ENCODE measurements at places on chromosomes 16 and 17. TPM values are rescaled to one million over a fixed set of nuclear protein-coding genes. Genes with fewer than 3 reads are reported as not detected.
A peak's percentile ranks its signal among the peaks of the same experiment; 100 is the strongest.

Gene LUC7L3
- 49.2 TPM for total RNA-seq

Gene USP22
- total RNA-seq: 165 TPM

Gene BIRC5
- total RNA-seq: not detected

Gene EFCAB13
- total RNA-seq: 0.99 TPM

Gene CCDC92B
- not detected for total RNA-seq

DNA sequence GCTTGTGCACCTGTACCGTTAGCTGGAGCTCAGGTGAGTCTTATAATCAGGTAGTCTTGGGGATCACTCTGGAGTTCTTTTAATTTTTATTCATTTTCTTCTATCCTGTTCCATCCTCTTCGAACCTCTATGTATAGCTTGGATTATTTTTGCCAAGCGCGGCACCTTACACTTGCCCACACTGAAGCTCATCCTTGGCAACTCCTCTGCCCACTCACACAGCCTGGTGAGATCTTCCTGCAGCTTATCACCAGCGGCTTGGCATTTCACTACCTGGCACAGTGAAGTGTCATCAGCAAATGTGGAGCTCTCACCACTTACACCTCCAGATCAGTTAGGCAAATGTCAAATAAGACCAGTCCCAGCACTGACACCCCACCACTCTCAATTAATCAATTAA is 116.7 kb downstream of the CACNG3 start:
- no peak for DNase-seq
- no peak overlapping the region for H3K4me3 ChIP-seq
- H3K27me3 ChIP-seq: no peaks in the 10 kb centered on the region
- no peaks in the 10 kb centered on the region for H3K4me1 ChIP-seq

DNA sequence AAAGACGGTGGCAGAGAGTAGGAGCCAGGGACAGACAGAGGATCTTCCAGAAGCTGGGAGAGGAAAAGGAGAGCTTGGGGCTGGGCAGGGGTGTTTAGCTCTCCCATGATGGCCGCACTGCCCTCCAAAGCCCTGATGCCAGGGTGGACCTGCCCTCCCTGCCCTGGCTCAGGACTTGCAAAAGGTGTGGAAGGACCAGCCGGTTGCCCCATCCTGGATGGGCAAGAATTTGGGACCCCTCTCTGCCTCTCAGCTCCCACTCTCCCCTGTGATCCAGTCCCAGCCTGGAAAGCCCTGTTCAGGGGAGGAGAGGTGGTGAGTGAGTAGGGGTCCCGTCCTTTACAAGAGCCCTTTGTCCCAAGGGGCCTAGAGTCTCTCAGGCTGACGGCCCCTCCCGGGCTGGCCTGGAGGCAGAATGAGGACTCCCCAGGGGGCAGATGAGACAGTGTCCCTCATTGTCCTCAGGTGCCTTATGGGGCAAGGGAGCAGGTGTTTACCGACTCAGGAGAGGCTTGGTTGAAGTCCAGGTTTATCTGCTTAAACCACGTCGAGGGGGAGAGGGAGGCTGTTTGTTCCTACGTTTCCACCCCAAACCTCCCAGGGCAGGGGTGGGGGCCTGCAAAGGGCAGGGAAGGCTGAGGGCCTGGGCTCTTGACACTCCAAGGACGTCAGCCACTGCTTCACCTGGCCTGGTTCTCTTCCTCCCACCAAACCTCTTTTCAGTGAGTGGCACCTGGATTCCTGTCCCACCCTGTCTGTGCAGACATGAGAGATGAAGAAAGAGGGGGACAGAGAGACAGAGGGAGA is 19.3 kb upstream of the ITGA3 start:
- H3K27me3 ChIP-seq: no peaks in the 10 kb centered on the region
- no peaks in the 10 kb centered on the region for H3K36me3 ChIP-seq
- H3K27ac ChIP-seq: no peak overlapping the region
- H3K4me1 ChIP-seq: no peaks in the 10 kb centered on the region
- H3K4me3 ChIP-seq: no peak overlapping the region

DNA sequence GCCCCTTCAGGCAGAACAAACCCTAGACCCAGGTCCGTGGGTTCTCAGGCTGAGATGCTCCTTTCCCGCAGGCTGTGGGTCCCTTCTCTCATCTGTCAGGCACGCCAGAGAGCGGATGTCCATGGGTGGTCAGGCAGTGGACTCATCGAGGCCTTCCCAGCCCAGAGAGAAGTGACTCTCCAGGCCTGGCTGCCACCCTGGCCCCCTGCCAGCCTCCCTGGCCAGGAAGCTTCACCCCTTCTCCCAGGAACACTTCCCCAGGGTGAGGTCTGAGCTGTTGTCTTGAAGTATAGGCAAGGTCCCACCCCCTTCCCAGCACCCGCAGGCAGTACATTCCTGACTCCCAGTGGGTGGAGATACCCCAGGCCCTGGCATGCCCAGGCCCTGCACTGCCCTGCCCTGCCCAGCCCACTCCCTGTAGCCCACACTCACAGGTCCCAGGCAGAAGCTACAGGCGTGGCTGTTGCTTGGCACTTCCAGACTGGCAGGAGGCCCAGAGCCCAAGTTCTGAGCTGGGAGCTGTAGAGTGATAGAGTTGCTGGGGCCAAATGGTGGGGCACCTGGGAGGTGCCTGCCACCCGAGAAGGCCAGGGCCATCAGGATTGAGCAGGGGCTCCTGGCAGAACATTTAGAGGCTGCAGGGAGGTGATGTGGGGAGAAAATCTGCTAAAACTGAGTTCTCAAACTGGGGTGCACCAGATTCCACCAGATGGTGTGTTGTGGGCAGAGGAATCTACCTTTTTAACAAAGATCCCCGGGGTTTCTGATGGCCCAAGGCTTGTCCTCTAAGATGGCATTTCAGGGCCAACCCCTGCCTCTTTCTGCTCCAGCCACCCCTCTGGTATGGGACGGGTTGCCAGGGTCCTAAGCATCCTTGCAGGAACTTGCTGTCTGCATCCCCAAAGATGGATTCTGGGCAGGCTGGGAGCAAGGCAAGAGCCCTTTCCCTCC is 6.7 kb downstream of the ITGA3 start:
- no peaks in the 10 kb centered on the region for H3K36me3 ChIP-seq
- peak overlapping the region; percentile 92 for H3K27ac ChIP-seq
- DNase-seq: peak; percentile 89
- no peaks in the 10 kb centered on the region for H3K27me3 ChIP-seq
- H3K4me1 ChIP-seq: peaks cover 95% of the 10 kb centered on the region

DNA sequence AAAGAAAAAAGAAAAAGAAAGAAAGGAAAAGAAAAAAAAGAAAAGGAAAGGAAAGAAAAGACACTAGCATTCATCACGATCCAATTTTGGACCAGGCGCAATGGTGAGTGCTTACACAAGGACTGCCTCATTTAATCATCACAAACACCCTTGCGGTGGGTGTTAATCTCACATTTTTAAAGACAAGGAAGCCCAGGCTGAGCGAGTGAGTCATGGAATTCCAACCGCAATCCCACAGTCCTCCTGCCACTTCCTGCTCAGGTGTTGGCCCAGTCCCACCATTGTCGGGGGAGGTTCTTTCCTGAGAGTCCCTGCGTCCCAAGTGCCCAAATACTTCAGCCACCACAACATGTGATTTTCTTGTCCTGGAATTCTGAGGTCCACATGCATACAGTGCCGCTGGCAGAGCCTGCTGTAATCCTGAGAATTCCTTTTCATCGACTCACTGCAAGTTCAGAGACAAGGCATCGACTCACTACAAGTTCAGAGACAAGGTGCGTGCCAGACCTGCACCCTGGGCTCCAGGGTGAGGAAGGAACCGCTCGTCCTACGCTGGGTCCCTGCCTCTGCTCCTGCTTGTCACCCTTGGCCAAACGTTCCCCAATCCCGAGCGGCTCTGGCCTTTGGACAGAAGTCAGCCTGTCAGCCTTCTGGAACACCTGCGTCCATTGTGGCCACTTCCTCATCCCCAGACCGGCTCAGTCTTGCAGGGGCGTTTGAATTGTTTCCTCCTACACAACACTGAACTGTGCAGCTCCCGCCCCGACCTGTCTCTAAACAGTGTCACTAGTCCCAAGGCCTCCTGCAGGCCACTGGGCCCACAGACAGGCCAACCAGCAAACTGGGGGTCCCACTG is 5.8 kb downstream of the ZG16B start:
- H3K36me3 ChIP-seq: no peaks in the 10 kb centered on the region
- no peaks in the 10 kb centered on the region for H3K27me3 ChIP-seq
- DNase-seq: peak; percentile 32
- no peak overlapping the region for H3K27ac ChIP-seq

- no peak for DNase-seq
- H3K27me3 ChIP-seq: no peaks in the 10 kb centered on the region
- H3K4me1 ChIP-seq: peaks cover 3% of the 10 kb centered on the region
- H3K4me3 ChIP-seq: no peak overlapping the region
- H3K27ac ChIP-seq: no peak overlapping the region
- H3K36me3 ChIP-seq: no peaks in the 10 kb centered on the region
These were observed 6.6 kb upstream of the PITPNA start for GRCh38 chr17:1568950-1569810.

- no peaks in the 10 kb centered on the region for H3K36me3 ChIP-seq
- H3K4me1 ChIP-seq: peaks cover 37% of the 10 kb centered on the region
- no peak overlapping the region for H3K4me3 ChIP-seq
- DNase-seq: no peak
- no peak overlapping the region for H3K27ac ChIP-seq
- no peaks in the 10 kb centered on the region for H3K27me3 ChIP-seq
These were observed 15.6 kb downstream of the TMEM100 start for GRCh38 chr17:55706808-55707773.

GRCh38 chr16:86512301-86512859 is 2.1 kb downstream of the FOXF1 start:
- no peaks in the 10 kb centered on the region for H3K36me3 ChIP-seq
- no peak overlapping the region for H3K27ac ChIP-seq
- no peak overlapping the region for H3K4me3 ChIP-seq
- H3K27me3 ChIP-seq: no peaks in the 10 kb centered on the region
- DNase-seq: peak; percentile 44
